ENCODE measurements at places on chromosomes 2 and 18.

DNA sequence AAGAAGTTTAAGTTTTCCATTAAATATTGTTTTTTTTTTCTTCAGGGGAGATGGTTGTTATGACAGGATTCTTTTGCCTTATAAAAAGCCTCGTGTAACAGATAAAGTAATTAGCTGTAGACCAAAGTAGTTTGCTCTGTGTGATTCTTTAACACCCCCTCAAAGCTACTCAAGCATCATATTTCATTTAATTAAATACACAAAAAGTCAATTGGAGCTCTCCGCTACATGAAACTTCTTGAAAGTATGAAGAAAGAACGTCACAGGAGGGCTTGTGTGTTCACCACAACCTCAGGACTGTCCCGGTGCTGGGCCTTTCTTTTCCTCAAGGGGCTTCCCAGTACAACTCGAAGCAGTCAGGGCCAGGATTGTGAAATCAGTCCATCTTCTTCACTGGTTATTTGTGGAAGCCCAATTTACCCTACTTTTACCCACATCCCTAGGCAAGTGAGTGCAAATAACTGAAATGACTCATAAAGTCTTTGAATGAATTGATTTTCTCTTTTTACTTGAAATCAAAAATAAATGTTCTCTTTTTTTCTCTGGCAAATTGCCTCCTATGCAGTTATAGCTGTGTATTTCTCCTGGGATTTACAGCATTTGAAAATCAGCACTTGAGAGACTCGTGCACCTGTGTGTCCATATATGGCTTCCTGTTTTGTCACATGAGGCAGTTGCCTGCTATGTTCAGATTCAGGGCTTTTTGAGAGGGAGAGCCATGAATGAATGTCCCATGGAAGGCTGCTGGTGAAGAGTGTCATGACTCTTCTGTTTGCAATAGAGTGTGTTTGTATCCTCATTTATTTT lies 48.6 kb downstream of the LINC00305 start:
- no peak for DNase-seq

DNA sequence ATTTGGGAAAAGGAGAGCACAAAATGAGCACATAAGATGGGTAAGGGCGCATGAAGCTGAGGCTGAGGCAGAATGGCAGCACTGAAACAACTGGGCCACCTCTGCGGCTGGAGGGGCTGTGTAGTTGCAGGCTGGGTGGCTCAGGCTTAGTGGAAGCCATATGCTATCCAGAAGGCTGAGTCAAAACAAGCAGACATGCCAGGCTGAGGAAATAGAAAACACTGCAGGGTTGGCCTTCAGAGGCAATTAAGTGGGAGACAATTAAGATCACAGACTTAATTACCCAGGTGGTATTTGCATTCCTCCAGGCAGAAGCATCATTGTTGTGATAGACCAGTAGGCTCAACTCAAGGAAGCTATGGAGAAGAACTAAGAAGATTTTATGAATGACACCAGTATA lies 11.4 kb upstream of the XPO1 start:
- no peak for DNase-seq

DNA sequence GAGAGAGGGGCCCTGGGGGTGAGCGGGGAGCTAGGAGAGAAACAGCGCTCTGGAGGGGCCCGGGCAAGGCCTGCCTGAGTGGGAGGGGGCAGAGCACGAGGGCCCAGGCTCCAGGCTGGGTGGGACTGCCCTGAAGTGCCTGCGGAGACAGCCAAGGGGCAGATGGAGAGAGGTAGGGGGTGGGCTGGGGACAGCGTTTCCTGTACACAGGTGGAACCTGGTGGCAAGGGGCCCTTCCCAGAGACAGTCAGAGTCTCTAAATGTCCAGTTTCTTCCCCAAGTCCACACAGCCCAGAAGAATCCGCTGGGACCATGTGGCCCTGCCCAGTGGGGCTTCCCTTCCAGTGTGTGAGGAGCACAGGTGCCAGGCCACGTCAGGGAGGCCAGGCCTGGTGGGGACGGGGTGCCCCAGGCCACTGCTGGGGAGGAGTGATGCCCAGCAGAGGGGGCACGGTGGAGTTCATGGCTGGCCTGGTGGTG lies 1.7 kb upstream of the GPR35 start:
- no peak for DNase-seq

- peak; percentile 8 for DNase-seq
Observed at GRCh38 chr2:84532291-84532690, 16.0 kb downstream of the DNAH6 start.

Data from GM23248 (cell line).